Occipital lobe (tissue), 3 donors: ENCODE measurements at places on chromosomes 1 and 21. TPM values are rescaled to one million over a fixed set of nuclear protein-coding genes. Genes with fewer than 3 reads are reported as not detected.

DNA sequence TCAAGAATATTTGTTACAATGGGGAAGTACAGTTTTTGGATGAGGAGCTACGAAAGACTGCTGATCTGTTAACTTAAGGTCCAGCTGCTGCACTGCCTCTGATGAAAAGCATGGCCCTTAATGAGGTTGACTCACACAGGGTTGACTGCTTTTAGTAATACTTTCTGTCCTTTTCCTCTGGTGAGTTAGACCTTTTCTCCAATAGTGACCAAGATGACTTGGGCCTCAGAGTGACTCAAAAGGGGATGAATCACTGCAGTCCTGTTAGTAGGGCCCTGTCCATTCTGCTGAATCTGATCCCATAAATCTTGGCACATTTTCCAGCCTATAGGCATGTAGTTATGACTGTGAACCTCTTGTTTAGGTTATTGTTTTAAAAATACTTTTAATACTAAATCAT is 2.7 kb downstream of the DISP1 start:
- no peak for DNase-seq

GRCh38 chr1:86856196-86856595 is 57.7 kb downstream of the SELENOF start:
- no peak for DNase-seq

GRCh38 chr1:90175490-90176167 is 180.7 kb downstream of the ZNF326 start:
- no peak for DNase-seq

- no peak for DNase-seq
Observed at GRCh38 chr1:115437196-115437595, 99.1 kb upstream of the NGF start.

- DNase-seq, result no peak
Observed at GRCh38 chr21:20800106-20800505, 198.1 kb upstream of the NCAM2 start.

DNA sequence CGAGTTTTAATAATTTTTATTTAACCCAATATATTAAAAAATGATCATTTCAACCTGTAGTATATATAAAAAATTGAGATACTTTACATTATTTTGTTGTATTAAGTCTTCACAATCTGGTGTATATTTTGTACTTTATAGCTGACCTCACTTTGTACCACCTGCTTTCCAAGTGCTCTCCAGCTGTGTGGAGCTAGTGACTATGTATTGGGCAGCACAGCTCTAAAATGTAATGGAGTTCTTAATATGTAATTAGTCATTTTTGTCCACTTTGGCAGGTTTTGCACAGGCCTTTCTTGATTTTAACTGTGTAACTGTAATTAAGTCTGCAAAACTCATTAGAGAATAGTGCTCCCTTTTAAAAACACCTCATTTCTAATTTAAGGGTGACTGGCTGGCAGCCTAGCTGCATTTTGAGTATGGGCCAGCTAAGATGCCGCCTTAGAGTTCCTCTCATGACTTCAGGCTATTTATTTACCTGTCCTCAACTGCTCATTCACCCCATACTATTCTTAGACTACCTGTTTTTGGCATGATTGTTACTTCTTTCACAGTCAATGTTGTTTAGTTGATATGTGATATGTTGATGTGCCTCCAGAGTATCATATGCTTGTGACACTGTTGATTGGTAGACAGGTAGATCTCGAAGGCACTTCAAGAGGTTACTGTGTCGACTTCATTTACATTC is 43.2 kb downstream of the ZYG11B start:
- no peak for DNase-seq

DNA sequence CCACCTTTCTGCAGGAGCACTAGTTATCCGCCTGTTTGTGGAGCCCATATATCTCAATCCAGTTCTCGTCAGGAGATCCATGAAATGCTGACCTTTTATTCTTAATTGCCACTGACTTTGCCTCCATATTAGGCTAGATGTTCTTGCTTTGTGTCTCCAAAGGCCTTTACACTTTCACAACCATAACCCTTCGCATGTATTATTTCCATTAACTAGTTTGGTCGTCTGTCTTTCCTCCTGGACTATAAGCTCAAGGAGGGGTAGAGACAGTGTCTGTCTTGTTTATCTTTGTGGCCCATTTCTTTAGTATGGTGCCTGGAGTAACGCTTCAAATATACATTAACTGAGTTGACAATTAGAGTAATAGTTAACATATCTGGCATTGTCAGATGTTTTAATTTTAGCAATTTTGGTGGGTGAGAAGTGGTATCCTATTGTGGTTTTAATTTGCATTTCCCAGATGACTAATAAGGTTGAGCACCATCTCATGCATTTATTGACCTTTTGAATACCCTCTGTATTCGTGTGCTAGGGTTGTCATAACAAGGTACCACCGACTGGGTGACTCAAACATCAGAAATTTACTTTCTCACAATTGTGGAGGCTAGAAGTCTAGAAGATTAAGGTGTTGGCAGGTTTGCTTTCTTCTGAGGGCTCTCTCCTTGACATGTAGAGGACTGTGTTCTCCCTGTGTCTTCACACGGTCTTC is 21.7 kb upstream of the IL12RB2 start:
- no peak for DNase-seq

AURKAIP1 gene
- 26.2 TPM for total RNA-seq

DNA sequence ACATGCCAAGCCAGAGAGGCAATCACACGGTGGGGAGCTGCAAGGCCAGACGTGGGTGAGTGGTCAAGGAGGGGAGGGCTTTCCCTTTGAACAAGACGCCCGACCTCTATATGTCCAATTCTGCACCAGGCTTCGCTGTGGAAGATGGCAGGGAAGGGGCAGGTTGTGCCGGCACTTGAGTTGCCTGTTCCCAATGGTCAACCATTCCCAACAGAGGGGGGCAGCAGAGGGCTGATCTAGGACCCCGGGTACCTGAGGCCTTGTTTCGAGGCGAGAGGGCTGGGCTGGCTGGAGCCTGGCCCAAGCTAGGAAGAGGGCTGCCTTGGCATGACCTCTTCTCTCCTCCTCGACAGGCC is 64.9 kb downstream of the TMEM53 start:
- no peak for DNase-seq

NR1I3 gene
- total RNA-seq, result 0.47 TPM

GRCh38 chr1:6440198-6441126 is 15.9 kb downstream of the ESPN start:
- DNase-seq, result no peak

GRCh38 chr1:3350506-3351261 is 103.8 kb upstream of the ARHGEF16 start:
- DNase-seq, result peak; percentile 72

SPRR2D gene
- total RNA-seq, result not detected

GRCh38 chr1:29398431-29398830 is 162.1 kb downstream of the PTPRU start:
- DNase-seq, result no peak

DNA sequence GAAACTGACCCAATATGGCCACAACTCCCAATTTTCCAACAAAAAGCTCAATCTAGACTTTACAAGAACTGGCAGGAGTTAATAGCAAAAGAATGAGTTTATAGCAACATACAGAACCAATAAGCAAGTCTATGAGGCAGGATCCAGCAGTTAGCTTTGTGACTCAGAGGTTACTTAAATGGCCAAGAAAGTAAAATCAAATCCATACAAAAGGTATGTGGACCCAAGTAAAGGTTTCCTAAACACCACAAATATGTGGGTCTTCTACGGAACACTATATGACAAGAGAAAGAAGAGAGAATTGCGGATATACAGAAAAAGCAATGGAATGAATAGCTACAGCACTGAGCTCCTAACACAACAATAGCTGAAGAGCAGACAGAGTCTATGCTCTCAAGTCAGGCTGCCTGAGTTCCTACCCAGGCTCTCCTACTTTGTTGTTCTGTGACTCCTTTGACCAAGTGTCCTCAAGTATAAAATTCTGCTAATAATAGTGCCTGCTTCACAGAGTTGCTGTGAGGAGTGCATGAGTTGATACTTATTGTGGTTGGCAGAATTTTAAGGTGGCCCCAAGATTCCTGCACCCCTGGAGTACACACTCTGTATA is 204.3 kb downstream of the SMYD3 start:
- DNase-seq, result no peak

EDARADD gene
- 6.1 TPM for total RNA-seq

DNA sequence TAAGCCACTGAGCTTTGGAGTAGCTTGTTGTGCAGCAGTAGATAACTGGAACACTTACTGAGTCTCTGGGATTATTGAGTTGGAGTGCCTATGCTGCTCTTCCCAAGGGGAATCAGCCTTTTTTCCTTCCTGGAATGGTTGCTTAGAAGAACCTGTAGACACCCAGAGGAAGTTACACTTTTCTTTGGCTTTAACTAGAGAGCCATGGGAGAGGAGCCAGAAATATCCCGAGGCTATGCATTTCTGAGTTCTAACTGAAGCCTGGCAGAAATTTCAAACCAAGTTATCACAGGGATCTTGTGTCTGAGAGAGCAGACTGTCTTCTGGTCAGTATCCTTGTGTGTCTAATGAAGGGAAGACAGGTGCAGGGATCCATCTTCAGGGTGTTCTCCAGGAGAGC is 28.3 kb downstream of the LAMC1 start:
- no peak for DNase-seq

MAP10 gene
- total RNA-seq, result 9.0 TPM

RXFP4 gene
- total RNA-seq, result not detected

- DNase-seq, result no peak
Observed at GRCh38 chr1:117541003-117541402, 64.8 kb upstream of the TENT5C start.

DNA sequence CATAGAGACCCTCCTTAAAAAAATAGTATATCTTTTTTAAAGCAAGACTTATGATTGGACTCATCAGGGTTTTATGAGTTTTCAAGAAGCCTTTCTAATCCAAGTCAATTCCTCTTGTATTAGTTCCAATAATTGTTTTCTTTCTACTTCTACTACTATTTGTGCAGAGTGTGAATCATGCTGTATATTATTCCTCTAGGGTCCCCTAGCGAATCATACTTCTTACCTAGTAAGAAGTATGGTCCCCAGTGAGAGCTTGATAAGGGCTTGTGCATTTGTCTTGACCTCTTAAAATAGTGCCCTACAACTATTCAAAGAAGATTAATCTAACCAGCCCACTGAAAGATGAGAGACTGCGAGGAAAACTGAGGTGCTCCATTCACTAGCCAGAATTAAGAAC is 715.7 kb upstream of the ZP4 start:
- no peak for DNase-seq

PLA2G2D gene
- not detected for total RNA-seq

DNA sequence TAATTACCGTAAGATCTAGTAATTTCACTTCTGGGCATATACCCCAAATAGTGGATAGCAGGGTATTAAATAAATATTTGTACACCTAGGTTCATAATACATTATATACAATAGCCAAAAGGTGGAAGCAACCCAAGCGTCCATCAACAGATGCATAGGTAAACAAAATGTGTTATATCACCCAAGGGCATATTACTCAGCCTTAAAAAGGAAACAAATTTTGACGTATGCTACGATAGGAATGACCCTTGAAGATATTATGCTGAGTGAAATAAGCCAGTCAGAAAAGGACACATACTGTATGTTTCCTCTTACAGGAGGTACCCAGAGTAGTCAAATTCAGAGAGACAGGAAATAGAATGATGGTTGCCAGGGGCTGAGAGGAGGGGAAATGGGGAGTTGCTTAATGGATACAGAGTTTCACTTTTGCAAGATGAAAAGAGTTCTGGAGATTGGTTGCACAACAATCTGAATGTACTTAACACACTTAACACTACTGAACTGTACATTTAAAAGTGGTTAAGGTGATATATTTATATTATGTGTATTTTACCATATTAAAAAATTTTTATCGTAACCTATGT is 36.6 kb upstream of the KCTD3 start:
- DNase-seq, result no peak

GRCh38 chr1:87794788-87795614 is 466.3 kb downstream of the LMO4 start:
- no peak for DNase-seq

WNT4 gene
- 5.6 TPM for total RNA-seq

TFF2 gene
- total RNA-seq, result not detected

RGL1 gene
- total RNA-seq, result 61.0 TPM

COL8A2 gene
- total RNA-seq, result 1.1 TPM

AMY1A gene
- total RNA-seq, result not detected

DNA sequence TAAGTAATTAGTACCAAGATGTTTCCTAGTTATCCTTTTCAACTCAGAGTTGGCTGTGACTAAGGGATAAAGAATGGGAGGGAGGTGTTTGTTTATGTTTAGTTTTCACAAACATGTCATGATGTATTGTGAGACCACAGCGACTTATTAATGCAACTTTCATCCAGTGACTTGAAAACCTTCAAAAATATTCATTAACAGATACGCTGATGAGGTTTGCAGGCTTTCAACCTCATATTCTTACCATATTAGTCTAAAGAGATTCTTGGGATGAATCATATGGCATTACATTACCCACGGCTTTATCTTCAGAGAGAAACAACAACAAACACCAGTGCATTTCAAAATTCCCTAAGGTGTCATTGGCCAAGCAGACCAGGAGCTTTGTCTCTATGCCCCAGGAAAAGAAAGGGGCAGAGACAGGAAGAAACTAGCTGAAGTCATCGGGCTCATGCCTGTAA is 36.4 kb downstream of the PALMD start:
- no peak for DNase-seq

CLDN14 gene
- not detected for total RNA-seq

DNA sequence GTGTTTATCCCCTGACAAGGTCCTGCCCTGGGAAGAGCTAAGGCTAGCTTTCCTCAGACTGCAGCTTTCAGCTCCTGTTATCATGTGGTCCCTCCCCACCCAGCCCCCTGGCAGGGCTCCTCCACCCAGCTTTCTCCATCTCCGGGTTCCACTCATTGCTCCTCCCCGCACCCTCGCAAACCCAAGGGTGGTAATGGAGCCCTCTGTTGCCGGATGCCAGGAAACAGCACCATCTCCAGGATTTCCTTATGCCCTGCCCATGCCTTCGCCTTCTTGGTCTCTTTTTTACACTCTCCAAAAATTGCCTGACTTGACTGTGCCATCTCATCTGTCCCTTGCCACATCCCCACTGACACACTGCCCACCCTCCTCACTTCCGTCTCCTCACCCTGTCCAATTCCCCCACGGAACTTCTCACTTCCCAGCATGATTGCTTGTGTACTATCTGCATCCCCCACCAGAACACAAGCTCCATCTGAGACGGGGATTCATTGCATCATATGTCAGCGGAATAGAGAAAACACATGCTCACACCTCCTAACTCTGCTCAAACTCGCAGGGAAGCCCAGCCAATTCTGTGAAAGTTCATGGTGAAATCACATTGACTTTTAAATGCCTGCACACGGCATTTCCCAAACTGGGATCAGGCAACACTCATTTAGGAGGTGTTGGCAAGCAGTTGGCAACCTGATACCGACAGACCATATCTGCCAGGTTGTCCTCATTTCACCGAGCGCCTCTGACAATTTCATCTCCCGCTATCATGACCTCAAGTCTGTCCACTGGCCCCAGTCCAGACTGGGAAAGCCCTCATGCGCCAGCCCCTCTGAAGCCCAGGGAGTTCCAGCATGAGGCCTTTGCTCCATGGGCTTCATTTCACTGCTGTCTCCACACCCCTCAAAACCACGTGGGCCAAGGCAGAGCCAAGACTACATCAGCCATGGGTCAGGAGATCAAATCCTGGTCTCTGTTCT is 201.1 kb downstream of the MATN1 start:
- no peak for DNase-seq

- DNase-seq, result no peak
Observed at GRCh38 chr1:207578796-207579435, 66.0 kb upstream of the CR1L start.
